Posterior vena cava (tissue), 2 donors: ENCODE measurements at places on chromosomes 3 and 15. TPM values are rescaled to one million over a fixed set of nuclear protein-coding genes. Genes with fewer than 3 reads are reported as not detected.

GRCh38 chr15:68638953-68639515 is 60.2 kb downstream of the CORO2B start:
- no peak for DNase-seq

GRCh38 chr3:65338571-65338970 is 650.8 kb upstream of the ADAMTS9 start:
- DNase-seq, result no peak

DNA sequence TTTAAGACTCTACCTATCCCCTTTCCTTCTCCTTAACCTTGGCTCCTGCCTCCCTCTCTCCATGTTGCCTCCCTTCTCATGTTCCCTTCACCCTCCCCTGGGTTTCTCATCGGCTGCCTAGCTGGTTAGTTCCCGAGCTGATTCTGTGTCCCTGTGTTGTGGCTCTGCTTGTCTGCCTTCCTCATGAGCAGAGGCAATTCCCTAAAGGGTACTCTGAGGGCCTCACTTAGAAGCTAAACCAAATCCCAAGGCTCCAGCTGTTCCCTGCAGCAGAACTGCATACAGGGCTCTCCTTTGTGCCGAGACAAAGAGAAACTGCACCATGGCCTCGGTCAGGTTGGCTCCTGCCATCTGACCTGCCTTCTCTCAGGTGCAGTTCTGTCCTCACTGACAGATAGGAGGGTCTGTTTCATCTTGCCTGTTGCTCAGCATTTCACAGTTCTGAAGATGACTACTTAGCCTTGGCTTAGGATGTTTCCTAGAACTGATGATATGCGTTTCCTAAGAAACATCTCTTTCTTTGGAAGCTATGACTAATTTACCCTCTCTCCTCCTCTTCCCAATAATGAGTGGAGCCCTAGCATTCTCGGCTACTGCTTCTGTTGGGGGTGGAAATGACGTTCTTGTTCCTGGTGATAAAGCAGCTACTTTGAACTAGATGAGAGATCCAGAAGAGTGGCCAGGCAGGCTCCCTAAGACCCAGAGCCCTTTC is 27.1 kb downstream of the DUOX1 start:
- DNase-seq, result no peak

Gene SNX1
- 130 TPM for total RNA-seq

DNA sequence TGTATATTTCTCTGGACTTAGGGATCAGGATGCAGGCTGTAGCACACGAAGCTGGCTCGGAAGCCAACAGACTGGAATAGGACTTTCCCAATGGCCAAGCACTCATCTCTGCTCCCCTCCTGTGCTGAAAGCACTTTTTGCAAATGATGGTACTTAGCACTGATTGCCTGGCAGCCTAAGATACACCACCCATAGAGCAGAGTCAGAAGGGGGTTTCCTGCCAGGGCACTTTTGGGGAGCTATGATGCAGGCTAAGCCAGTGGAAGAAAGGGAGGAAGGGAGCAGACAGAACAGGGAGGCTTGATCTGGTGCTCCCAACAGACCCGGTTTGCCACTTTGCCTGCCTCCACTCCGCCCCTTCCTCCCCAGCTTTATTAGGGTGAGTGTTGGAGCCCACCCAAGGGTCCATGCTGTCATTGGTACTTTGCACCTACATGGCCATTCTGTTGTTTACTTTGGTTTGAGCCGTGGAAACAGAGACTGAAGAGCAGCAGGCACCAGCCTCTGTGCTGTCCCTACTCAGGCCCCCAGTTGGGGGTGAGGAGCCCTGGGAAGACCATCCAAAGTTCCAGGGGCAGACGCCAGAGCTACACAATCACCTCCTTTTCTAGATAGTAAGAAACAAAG is 15.9 kb downstream of the BSN start:
- no peak for DNase-seq
